ENCODE measurements at places on chromosomes 6 and 20. TPM values are rescaled to one million over a fixed set of nuclear protein-coding genes. Genes with fewer than 3 reads are reported as not detected.

SMPDL3A gene
- total RNA-seq = 3.6 TPM

EYA4 gene
- total RNA-seq = 0.86 TPM

TFAP2B gene
- 73.3 TPM for total RNA-seq

POU5F1 gene
- not detected for total RNA-seq

DOK5 gene
- total RNA-seq = 4.1 TPM

SAMD10 gene
- total RNA-seq = 8.0 TPM

RAET1L gene
- not detected for total RNA-seq

DLL1 gene
- 59.8 TPM for total RNA-seq

CGA gene
- not detected for total RNA-seq

ADAM33 gene
- 3.0 TPM for total RNA-seq

DNA sequence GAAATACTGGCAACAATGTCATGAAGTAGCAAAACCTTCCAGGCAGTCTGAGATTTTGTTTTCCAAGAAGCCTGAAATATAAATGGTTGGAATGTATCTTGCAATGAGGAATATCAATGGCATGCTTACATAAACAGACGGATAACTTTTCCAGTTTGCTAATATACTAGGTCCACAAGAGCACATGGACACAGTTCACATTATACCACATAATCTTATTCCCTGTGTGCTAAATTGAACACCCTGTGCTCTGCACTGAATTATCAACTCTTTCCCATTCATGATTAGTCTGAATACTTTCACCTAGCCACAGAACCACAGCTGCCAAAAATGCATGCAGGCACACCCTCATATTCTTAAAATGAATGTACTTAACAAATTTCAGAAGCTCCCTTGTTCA lies 274.3 kb downstream of the COL12A1 start:
- no peak overlapping the region for H3K4me3 ChIP-seq
- no peaks in the 10 kb centered on the region for H3K36me3 ChIP-seq
- no peak overlapping the region for H3K27ac ChIP-seq
- no peaks in the 10 kb centered on the region for H3K4me1 ChIP-seq

DNA sequence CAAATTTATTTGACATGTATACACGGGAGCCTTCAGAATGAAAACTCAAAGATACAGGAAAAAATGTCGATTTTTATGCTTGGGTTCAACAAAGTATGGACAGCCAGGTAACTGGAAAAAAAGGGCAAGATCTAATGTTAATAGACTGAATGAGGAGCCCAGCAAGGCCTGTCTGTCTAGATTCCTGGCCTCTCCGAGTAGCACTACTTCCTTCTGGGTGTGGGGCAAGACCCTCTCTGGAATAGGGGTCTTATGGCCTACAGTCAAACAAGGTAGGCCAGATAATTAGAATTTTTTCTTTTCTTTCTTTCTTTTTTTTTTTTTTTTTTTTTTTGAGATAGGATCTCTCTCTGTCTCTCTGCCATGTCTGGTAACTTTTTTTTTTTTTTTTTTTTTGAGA lies 113.4 kb upstream of the SHLD1 start:
- no peak overlapping the region for H3K27ac ChIP-seq
- H3K4me1 ChIP-seq = no peaks in the 10 kb centered on the region
- H3K4me3 ChIP-seq = no peak overlapping the region
- DNase-seq = no peak
- H3K36me3 ChIP-seq = peaks cover 7% of the 10 kb centered on the region

DNA sequence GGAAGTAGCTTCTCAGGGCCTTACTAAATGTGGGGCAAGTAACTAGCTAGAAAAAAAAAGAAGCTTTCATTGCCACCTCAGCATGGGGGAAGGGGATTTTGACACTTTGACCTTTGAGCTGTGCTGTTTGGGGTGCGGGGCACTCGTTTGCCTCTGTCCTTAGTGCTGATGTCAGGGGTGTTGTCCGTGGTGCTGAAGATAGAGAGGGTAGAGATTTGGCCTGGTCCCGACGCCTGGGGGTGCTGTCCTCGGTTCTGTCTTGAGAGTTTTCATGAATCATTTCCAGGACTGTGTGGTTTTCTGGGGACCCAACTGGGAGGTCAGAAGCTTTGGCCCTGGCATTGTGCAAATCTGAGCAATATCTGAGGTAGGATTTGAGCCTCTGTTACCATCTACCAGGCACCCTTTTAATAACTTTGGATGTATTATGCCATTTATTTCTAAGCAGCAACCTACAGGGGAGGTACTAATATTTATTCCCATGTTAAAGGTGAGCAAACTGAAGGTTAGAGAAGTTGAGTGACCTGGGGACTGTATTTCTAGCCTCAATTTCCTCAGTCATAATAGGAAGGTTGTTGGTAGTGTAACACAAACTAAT lies 78.0 kb downstream of the DLGAP4 start:
- peaks cover 48% of the 10 kb centered on the region for H3K27me3 ChIP-seq
- peak; percentile 72 for DNase-seq
- H3K4me3 ChIP-seq = no peak overlapping the region
- no peaks in the 10 kb centered on the region for H3K36me3 ChIP-seq

DNA sequence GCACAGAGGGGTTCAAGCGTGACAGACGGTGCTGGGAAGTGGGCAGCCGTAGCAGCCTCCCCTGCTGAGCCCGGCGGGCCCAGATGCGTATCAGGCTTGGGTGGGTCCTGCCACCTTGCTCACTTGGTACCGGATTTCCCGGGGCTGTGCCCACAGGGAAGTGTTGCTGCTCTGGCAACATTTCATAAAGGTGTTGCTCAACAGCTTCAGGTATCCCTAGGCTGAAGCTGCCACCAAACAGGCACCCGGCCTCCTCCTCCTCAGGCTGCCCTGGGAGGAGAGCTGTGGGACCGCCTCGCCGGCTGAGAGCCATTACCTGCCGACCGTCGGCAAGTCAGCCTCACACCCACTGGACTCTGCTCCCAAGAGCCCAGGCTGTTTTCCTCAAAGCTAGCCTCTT lies 11.5 kb downstream of the PSMG4 start:
- H3K27ac ChIP-seq = peak overlapping the region; percentile 11
- no peak for DNase-seq
- peaks cover 21% of the 10 kb centered on the region for H3K36me3 ChIP-seq
- H3K4me1 ChIP-seq = peaks cover 5% of the 10 kb centered on the region
- H3K4me3 ChIP-seq = no peak overlapping the region

DNA sequence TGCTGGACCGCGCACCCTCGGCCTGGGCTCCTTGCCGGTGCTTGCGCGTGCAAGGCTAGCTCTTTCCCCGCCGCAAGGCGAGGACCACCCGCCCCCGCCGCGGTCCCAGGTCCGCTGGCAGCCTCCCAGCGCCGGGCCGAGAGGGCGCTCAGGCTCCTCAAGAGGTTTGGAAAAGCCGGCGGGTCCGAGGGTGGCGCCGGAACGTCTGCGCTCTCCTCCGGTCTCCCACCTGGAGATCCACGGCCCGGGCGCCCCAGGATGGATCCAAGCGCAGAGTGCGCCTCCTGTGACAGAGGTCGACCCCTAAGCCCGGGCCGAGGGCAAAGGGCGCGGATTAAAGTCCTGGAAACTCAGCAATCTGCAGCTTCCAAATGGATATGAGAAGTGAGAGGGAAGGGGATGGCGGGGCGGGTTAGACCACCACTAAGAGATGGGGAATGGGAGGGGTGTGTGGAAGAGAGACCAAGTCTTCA lies 575 bp upstream of the MICAL1 start:
- H3K27me3 ChIP-seq = peaks cover 2% of the 10 kb centered on the region
- H3K36me3 ChIP-seq = peaks cover 4% of the 10 kb centered on the region
- peak overlapping the region; percentile 88 for H3K4me3 ChIP-seq
- H3K4me1 ChIP-seq = peaks cover 31% of the 10 kb centered on the region

DNA sequence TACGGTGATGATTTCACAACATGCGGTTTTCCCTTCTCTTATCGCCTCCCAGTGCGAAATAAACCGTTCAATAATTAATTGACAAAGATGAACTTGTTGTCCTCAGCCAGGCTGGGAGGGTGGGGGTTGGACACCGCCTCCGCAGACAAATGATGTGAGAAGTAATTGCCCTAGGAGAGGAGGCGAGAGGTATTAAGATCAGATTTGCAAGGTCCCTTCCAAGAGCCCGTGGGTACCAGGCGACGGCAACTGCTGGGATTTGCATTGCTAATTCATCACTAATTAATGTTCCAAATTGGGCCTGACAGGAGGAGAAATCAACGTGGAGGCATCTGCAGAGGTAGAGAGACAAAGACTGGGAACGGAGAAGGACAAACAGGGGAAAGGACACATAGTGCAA lies 90.2 kb upstream of the CCDC167 start:
- no peak for DNase-seq
- no peak overlapping the region for H3K27ac ChIP-seq
- H3K4me1 ChIP-seq = peaks cover 3% of the 10 kb centered on the region
- H3K36me3 ChIP-seq = no peaks in the 10 kb centered on the region

DNA sequence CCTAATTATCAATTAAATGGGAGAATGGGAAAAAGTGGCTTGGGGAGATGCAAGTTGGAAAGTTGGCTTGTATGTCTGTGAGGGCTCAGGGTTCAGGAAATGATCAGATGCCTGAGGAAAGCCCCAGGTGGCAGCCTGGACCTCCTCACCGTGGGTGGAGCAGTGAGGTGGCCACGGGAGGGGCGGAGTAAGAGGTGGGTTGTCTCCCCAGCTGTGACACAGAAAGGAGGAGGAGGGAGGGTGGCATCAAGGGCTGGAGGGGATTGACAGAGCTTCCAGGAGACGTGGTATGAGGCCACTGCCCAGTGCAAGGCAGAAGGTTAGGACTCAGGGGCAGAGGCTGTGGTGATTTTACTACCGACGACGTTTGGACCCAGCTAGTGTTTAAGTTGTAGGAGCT lies 672.2 kb downstream of the PRKN start:
- H3K36me3 ChIP-seq = no peaks in the 10 kb centered on the region
- H3K4me1 ChIP-seq = peaks cover 18% of the 10 kb centered on the region
- H3K27ac ChIP-seq = no peak overlapping the region
- no peaks in the 10 kb centered on the region for H3K27me3 ChIP-seq
- no peak overlapping the region for H3K4me3 ChIP-seq

- no peaks in the 10 kb centered on the region for H3K27me3 ChIP-seq
- no peak overlapping the region for H3K4me3 ChIP-seq
- H3K4me1 ChIP-seq = no peaks in the 10 kb centered on the region
- H3K27ac ChIP-seq = no peak overlapping the region
- DNase-seq = no peak
- no peaks in the 10 kb centered on the region for H3K36me3 ChIP-seq
Observed at GRCh38 chr6:142470421-142470820, 168.6 kb downstream of the ADGRG6 start.

- DNase-seq = no peak
- no peak overlapping the region for H3K27ac ChIP-seq
- H3K36me3 ChIP-seq = no peaks in the 10 kb centered on the region
- peaks cover 7% of the 10 kb centered on the region for H3K27me3 ChIP-seq
- no peaks in the 10 kb centered on the region for H3K4me1 ChIP-seq
Observed at GRCh38 chr20:19363476-19363875, 151.0 kb downstream of the SLC24A3 start.

DNA sequence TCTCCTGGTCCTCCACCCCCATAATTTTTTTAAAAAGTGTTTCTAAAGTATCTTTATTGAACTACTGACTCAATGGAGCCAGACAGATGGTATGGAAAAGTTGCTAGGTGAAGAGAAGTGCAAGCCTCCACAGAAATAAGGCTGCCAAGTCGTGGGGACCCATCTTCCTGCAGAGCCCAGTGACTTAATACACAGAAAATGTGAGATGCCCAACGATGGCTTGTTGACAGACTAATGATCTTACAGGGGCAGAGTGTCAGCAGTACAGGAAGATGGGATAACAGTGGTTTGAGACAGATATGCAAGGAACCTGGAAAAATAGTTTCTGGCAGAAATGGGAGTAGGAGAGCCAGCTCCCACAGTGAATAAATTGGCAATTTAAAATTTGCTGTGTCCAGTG lies 43.3 kb downstream of the FYN start:
- no peaks in the 10 kb centered on the region for H3K27me3 ChIP-seq
- peaks cover 19% of the 10 kb centered on the region for H3K36me3 ChIP-seq
- DNase-seq = no peak
- H3K4me3 ChIP-seq = no peak overlapping the region

GRCh38 chr20:4813076-4813862 lies 91.6 kb downstream of the PRND start:
- peaks cover 28% of the 10 kb centered on the region for H3K4me1 ChIP-seq
- H3K4me3 ChIP-seq = no peak overlapping the region
- H3K27ac ChIP-seq = peak overlapping the region; percentile 95
- H3K27me3 ChIP-seq = no peaks in the 10 kb centered on the region

DNA sequence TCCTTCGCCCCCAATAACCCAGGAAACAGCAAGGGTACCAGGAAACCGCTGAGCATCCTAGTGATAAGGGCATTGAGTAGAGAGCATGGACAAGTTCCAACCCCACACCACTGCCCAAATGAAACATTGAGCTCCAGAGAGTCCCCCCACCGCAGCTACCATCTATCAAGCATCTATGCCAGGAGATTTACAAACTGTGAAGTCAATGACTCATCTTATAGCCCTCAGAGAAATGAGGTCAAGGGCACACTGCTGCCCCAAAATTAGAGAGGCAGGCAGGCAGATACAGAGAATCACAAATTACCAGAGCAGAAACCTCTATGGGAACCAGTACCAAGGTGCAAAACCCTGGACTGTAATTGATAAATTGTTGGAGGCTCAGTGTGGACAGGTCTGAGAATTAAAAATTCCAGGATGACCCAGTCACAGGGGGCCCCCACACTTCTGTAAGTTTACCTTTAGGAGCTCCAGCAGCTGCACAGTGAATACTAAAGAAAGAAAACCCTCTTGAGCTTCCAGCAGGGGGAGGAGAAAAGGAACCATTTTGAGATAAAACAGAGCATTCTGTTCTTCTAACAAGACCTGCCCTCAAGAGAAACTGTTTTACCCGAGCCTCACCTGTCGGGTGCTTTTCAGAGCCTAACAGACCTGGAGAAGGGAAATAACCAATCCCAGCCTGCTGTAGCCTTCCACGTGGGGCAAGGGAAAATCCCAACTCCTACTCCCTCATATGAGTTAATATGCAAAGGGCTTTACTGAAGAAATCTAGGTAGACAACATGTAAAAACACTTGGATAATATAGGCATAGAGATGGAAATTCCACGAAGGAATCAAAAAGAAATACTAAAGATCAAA lies 118.0 kb upstream of the ARID1B start:
- peaks cover 30% of the 10 kb centered on the region for H3K4me1 ChIP-seq
- H3K4me3 ChIP-seq = no peak overlapping the region
- no peaks in the 10 kb centered on the region for H3K36me3 ChIP-seq

DNA sequence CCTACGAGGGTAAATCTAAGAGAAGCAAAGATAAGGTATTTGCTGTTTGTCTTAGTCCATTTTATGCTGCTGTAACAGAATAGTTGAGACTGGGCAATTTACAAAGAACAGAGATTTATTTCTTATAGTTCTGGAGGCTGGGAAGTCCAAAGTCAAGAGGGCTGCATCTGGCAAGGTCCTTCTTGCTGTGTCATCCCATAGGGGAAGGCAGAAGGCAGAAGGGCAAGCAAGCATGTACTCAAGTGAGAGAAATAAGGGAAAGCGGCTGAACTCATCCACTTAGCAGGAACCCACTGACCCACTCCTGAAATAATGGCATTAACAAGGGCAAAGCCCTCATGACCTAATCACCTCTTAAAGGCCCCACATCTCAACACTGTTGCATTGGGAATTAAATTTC lies 102.7 kb downstream of the AGPAT4 start:
- DNase-seq = no peak
- H3K4me1 ChIP-seq = peaks cover 30% of the 10 kb centered on the region
- H3K4me3 ChIP-seq = no peak overlapping the region
- H3K36me3 ChIP-seq = peaks cover 43% of the 10 kb centered on the region
- H3K27me3 ChIP-seq = no peaks in the 10 kb centered on the region
- no peak overlapping the region for H3K27ac ChIP-seq

- H3K27me3 ChIP-seq = peaks cover 6% of the 10 kb centered on the region
- no peak for DNase-seq
- H3K36me3 ChIP-seq = no peaks in the 10 kb centered on the region
- H3K4me1 ChIP-seq = peaks cover 18% of the 10 kb centered on the region
- H3K27ac ChIP-seq = no peak overlapping the region
- H3K4me3 ChIP-seq = no peak overlapping the region
Observed at GRCh38 chr6:143515061-143515760, 3.7 kb upstream of the FUCA2 start.
